Fibroblast of the aortic adventitia (primary cell): ENCODE measurements at places on chromosomes 16 and 17. TPM values are rescaled to one million over a fixed set of nuclear protein-coding genes. Genes with fewer than 3 reads are reported as not detected.

FOXC2 gene
- total RNA-seq: 5.2 TPM in 1 of 2 replicates, not detected in the other

PIGS gene
- total RNA-seq: 15.8 and 26.9 TPM in 2 replicates

GRCh38 chr16:46803373-46803772 is 27.6 kb downstream of the C16orf87 start:
- no peak for DNase-seq

TEKT3 gene
- total RNA-seq: 0.63 TPM in 1 of 2 replicates, not detected in the other

DNA sequence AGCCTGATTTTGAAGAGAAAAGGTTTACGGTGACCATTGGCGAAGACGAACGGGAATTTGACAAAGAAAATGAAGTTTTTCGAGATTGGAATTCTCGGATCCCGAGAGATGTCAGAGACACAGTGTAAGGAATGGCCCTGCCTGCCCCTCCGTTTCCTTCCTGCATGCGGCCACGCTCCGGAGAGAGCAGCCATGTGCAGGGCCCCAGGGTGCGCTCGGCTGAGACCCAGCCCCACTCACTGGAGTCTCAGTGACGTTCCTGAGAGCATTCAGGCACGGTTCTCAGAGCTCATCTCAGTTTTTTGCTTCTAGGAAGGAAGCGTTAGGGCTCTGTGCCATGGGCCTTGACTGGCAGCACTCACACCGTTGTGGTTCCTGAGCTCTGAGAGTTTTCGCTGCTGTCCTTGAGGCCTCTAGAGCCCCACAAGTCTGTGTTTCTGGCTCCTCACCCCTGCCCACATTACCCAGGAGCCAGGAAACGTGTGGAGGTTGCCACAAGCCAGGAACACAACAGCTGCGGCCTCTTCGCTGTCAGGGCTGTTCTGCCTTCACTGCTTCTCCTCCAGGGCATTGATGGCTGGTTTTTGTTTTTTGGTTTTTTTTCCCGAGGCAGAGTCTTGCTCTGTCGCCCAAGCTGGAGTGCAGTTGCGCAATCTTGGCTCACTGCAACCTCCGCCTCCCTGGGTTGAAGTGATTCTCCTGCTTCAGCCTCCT is 29.8 kb downstream of the ZC3H18 start:
- DNase-seq: no peak

CAPNS2 gene
- total RNA-seq: 1.7 and 2.8 TPM in 2 replicates

DNA sequence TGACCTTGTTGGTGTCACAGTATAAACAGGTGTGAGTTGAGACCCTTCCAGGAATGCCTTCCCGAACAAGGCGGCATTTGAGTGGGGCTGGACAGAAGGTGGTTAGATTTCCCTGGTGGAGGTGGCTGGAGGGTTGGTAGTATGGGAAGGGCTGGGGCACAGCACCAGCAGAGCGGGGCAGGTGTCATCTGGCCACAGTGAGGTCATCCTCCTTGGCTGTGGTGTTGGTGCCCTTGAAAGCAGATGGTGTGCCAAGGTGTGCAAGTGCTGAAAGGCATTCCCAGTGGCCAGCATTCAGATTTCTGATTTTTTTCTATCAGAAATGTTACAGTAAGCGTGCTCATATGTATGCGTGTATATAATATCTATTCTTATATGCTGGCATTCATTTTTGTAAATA is 126.6 kb downstream of the LAT start:
- DNase-seq: no peak

GRCh38 chr16:65944361-65944760 is 422.1 kb upstream of the CDH5 start:
- no peak for DNase-seq
